NCI-H187 (cell line): ENCODE measurements at places on chromosomes 16 and 17.

DNA sequence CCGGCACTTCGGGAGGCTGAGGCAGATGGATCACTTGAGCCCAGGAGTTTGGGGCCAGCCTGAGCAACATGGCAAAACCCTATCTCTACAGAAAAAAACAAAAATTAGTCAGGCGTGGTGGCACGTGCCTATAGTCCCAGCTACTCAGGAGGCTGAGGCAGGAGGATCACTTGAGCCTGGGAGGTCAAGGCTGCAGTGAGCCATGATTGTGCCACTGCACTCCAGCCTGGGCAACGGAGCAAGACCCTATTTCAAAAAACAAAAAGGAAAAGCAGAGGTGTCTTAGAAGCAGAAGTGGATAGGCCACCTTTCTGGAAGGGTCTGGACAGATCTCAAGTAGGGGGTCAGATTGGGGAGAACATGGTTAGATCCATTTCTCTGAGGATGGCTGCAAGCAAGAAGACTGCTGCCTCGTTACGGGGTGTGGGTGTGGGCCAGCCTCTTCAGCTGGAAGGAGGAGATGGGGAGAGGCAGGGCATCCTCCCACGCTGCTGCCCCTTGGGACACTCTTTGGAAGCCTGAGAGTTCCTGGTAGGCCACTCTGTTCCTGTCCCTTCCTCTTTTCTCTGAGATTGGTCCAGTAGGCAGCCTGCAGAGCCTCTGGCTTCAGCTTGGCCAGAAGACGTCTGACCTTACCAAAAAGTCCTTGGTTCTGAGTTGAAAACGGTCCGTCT is 208.0 kb downstream of the MSI2 start:
- DNase-seq: no peak

DNA sequence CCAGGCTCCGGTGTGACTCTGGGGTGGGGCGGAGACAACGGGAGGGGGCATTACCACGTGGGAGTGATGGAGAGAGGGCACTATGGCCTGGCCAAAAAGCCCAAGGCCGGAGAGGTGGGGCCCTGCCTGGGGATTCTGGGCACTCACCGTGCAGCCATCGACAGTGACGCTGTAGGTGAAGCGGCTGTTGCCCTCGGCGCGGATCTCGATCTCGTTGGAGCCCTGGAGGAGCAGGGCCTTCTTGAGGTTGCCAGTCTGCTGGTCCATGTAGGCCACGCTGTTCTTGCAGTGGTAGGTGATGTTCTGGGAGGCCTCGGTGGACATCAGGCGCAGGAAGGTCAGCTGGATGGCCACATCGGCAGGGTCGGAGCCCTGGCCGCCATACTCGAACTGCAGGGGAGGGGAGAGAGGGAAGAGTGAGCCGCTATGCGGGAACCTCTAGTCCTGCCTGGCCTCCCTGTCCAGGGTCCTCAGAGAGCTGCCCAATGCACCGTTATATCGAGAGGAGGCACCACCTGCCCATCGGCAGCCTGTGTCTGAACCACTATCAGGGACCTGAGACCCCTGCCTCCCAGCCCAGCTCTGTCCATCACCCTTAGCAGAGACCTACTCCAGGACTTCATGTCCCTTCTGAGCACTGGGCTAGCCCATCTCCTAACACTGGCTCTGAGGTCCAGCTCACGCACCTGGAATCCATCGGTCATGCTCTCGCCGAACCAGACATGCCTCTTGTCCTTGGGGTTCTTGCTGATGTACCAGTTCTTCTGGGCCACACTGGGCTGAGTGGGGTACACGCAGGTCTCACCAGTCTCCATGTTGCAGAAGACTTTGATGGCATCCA is 15.6 kb downstream of the COL1A1 start:
- DNase-seq: no peak

DNA sequence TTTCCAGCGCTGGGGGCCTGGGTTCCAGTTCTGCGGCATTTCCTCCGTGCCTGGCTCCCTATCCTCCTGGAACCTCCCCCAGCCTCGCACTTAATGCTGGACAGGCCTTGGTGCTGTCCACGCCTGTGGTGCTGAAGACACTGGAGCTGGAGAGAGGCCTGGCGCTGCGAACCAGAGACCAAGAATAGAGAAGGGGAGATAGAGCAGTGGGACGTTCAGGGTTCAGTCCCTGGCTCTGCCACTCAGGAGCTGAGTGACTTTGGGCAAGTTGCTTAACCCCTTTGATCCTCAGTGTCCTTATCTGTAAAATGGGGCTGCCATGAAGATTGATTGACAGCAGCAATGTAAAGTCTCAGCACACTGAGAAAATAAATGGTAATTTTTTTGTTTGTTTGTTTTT is 11.9 kb downstream of the SBK1 start:
- no peak for DNase-seq

DNA sequence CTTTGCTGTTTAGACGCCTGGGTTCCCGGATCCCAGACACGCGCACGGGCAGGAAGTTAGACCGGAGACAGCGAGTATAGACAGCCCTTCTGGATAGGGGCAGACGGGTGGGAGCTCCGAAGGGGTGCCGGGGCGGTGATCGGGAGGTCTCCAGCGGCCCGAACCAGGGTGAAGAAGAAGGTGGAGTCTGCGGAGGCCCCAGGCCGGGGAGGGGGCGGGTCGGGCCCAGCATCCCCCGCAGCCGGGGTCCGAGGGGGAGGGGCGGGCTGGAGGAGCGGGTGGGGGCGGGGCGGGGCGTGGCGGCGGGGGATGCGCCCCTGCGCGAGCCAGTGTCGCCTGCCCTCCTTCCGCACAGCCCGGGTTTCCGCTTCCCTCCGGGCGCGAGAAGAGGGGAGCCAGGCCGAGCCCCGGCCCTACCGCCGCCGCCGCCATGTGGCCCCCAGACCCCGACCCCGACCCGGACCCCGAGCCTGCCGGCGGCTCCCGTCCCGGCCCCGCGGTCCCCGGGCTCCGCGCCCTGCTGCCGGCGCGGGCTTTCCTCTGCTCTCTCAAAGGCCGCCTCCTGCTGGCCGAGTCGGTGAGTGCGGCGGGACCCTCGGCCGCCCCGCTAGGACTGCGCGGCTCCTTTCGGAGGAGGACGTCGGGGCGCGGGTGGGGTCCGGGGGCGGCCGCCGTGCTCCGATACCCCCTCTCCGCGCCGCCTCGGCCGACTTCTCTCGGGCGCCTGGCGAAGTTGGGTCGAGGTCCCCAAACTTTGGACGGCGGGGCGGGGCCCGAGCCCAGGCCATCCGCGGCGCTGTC is at the start of gene CMTM3:
TSS of gene CMTM3 (plus strand) at position 329 of the 801 bp plus-strand sequence. CDS start at position 431, 102 bp downstream.
- no peak for DNase-seq

GRCh38 chr16:616733-617586 is 13.8 kb upstream of the WFIKKN1 start:
- no peak for DNase-seq

GRCh38 chr16:51657848-51658247 is 506.8 kb upstream of the SALL1 start:
- DNase-seq: no peak

GRCh38 chr17:32909787-32910369 is 18.1 kb upstream of the TMEM98 start:
- DNase-seq: peak; percentile 13

- DNase-seq: no peak
Observed at GRCh38 chr17:40534371-40535189, 30.7 kb downstream of the CCR7 start.

DNA sequence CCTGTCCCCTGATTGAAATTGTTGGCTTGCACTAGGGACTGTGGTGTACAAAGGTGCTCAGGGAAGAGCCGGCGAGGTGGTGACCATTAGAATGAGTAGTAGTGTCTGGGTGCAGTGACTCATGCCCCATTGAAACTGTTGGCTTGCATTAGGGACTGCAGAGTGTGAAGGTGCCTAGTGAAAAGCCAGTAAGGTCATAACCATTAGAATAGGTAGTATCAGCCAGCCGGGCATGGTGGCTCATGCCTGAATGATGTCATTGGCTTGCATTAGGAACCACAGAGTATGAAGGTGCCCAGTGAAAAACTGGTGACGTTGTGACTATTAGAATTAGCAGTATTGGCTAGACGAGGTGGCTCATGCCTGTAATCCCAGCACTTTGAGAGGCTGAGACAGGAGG is 78.9 kb downstream of the ABCC6 start:
- DNase-seq: no peak

- no peak for DNase-seq
Observed at GRCh38 chr17:77233127-77233526, 92.4 kb downstream of the SEC14L1 start.

DNA sequence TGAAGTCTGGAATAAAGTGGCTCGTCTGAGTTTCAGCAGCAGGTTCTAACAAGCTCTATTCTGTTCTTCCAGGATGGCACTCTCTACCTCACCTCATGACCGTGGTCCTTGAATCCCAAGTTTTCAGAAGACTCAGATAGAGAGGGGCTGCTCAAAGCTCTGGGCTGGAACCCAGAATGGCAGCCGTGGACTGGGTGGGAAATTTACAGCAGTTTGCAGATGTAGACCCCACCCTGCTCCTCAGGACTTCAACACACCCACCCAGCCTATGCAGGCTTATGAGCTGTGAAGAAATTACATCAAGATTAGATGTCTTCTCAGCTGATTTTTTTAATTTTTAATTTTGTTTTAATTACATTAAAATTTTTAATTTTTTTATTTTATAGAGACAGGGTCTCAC is 59.4 kb downstream of the METRNL start:
- DNase-seq: no peak

GRCh38 chr16:46745617-46746016 is 2.5 kb downstream of the MYLK3 start:
- DNase-seq: no peak

GRCh38 chr16:27428026-27428785 is 26.2 kb downstream of the IL21R start:
- DNase-seq: no peak

DNA sequence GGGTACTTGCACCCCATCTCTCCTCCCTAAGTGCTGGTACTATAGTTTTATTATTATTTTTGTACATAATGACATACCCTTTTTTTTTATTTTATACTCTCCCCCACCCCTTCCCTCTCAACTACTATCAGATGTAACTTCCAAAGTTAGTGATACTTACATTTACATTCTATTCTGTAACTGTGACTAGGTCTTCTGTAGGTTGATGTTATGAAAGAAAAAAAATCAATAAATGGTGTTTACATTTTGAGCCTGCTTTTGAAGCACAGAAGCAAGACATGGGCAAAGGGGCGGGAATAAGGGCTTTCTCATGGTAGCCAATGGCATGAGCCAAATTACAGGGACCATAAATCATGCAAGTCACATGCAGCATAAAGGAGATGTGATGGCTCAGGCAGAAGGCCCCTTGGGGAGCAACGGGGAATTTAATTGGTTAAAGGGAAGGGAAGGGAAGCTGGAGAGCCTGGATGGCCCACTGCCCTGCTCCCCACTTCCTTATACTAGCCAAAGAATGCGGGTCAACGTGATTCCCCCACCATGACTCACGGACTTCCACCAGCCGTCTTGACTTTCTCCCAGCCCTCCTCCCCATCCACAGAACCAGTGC is 2.4 kb upstream of the ACSF2 start:
- no peak for DNase-seq

GRCh38 chr16:21222495-21223337 is 10.8 kb upstream of the ANKS4B start:
- no peak for DNase-seq

DNA sequence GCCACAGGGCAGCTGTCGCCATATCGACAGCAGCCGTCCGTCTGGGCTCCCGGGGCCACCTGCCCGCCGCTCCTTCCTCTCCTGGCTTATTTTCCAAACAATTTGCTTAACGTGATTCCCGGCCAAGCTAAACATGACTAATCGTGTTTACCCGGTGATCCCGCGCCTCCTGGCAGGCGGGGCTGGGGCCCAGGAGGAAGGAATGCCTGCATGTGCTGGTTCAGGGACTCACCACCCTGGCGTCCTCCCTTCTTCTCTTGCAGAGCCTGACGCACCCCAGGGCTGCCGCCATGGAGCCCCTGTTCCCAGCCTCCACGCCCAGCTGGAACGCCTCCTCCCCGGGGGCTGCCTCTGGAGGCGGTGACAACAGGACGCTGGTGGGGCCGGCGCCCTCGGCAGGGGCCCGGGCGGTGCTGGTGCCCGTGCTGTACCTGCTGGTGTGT is 6.1 kb downstream of the SSTR5 start:
- DNase-seq: no peak

DNA sequence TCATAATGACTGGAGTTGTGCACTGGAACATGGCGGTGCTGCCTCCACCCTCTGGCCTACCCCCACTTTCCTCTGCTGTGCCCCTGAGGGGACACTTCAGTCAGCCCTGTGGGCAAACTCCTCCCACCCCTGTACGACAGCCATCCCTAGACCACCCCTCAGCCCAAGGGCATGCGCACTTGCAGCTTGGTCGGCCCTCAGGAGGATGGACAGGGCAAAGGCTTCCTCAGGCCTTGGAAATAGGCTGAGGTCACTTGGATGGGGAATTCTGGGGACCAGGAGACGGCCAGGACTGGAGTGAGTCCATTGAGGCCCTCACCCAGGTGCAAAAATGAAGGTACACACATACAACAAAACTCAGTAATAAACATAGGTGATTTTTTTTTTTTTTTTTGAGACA is 41.0 kb downstream of the FZD2 start:
- DNase-seq: no peak

DNA sequence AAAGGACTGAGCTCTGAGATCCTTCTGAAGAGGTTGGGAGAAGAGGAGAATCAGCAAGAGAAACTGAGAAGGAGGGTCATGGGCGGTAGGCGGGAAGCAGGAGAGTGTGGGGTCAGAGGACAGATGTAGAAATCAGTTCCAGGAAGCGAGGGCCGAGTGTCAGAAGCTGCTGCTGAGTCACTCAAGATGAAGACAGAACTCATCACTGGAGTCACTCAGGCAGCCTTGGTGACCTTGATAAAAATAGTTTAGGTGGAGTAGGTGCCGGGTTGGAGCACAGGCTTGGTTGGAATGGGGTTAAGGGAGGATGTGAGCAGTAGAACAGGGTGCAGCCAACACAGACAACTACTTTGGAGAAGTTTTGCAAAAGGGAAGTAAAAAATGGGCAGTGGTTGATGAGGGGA is 6.1 kb upstream of the ITGAM start:
- no peak for DNase-seq

- DNase-seq: no peak
Observed at GRCh38 chr17:78358538-78359320, 1.1 kb downstream of the SOCS3 start.

DNA sequence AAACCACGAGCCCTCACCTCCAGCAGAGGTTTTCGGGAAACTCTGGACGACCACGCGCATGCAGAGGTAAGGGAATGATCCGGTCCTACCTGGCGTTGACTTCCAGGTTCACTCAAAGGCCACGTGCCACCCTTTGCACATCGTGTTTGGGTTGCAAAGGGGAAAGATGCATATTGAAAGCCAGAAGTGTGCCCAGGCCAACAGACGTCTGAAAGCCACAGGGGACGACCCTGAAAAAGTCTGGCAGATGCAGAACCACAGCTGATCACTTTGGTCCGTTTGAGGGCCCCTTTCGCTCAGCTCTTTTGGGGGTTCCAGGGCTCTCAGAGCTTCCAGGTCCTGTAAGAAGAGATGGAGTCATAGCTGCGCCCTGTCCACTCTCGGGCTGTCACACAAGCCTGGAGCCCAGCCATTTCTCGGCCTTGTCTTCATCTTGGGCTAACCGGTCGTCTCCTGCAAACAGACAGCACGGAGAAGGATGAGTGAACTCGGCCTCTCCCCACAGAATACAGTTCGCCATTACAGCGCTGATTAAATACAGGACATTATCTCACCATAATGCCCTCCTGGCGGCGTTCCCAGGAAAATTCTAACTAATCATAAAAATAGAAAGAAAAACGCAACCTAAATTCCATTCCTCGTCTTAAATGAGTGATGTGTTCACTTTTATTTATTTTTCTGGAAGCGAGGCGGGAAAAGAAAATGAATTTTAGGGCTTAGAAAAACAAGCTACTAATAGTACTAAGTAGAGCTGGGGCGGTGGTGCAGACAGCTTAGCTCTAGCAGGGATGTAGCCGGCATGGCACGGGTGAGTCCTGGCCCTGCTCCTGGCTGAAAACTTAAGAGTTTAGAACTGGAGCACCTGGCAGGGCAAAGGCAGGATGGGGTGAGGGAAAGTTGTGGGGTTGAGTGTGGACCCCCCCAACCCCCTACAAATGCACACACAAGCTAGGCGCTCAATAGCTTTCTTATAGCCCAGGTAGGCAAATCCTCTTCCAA is 45.5 kb upstream of the ZFHX3 start:
- DNase-seq: no peak
